Activated naive CD4-positive, alpha-beta T cell treated with anti-CD3 and anti-CD28 coated beads, Interleukin-2, amount 10 ng/mL, durations not matched to agents 7 days and 5 days (primary cell): ENCODE measurements at places on chromosomes 12 and 14.

DNA sequence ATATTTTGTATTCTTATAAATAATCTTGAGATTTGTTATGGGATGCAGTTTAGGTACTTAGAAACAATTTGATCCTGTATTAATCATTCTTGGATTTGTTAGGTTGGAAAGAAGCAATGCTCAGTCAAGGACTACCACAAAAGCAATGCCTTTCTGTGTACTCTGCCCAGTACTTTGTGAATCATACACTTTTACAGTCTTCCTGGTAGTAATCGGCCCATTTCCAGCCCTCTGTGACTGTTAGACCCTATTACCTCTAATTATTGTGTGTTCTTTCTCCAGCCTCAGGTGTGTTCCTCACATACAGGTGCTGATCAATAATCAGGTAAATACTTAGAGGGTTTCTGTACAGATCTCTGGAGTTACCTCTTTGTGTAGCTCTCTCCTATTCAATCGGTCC, 609.0 kb downstream of the KCNH5 start:
- no peak for DNase-seq

DNA sequence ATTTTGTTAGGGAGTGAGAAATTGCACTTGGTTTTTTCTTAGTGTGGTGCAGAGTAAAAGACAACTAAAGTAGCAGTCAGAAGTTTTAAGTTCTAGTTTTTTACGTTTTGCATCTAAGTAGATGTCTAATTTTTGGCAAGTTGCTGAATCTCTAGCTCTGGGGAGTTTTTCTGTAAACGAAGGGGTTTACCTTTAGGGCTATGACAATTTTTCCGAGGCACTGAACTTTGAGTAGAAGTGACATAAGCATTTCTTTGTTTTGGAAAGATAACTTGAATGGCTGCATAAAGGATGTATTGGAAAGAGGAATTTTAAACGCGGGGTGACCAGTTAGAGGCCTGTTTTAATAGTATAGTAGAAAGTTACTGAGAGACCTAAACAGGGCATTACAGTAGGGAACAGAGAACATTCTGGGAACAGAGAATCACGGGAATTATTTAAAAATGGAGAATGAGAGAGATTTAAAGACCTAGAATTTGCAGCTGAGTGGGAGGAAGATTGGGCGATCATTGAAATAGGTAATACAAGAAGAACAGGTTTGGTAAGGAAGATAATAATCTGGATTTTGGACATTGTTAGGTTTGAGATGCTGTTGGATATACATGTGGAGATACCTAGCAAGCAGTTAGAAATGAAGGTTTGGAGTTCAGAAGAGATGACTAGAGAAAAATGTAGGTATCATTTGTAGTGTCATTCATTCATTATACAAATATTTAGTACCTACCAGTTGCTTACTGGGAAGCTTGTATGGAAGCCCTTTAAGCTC, 1.2 kb downstream of the ZNF410 start:
- no peak for DNase-seq

DNA sequence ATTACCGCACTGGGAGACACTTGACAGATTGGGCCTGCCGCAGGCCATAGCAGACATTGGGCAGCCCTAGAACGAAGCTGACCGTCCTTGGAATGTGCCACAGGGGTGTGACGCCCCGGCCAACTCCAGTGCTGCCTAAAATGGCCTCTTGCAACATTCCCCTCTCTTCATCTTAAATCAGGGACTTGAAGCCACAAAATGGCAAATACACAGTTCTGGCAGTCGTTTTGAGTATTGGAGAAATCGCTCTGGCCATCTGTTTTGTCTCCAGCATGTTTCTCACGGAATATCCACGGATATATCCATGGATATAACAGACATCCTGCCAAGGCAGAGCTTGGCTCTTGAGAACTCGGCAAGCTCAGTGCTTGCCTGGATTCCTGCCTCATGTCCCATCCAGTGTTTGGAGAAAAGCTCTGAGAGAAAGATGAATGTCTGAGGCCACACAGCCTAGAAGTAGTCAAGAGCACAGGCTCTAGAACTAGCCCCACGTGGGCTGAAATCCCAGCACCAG, 158.4 kb downstream of the CHST11 start:
- DNase-seq, result no peak

- DNase-seq, result no peak
Observed at GRCh38 chr12:106255952-106256351, 8.1 kb upstream of the CKAP4 start.

DNA sequence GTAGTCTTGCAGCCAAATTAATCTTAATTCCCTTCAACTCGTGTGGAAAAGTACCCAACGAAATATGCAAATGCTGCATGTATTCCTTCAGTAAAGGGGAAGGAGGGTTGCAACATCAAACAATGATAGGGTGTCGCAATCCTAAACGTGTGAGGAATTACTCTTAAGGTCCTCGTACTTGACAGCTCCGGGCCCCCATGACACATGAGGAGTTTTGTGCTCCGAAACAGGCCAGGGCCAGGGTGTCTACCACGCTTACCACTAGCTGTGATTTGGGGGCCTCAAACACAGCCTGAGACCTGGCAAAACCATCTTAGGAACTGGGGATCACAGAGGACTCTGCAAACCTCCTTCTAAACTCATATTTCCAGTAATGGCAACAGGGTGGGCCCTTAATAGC, 20.4 kb downstream of the FOS start:
- DNase-seq, result no peak

DNA sequence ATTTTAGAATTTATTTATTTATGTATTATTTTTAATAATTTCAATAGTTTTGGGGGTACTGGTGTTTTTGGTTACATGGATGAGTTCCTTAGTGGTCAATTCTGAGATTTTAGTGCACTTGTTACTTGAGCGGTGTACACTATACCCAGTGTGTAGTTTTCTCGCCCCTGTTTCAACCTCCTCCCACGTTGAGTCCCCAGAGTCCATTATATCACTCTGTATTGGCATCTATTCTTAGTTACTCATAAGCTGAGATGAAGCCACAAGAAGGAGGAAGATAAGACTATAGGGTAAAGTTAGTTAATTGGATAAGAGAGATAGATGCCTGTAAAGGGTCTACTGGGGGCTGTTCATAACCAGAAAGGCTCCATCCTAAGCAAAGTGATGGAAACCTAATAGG, 4.0 kb downstream of the C1S start:
- no peak for DNase-seq

DNA sequence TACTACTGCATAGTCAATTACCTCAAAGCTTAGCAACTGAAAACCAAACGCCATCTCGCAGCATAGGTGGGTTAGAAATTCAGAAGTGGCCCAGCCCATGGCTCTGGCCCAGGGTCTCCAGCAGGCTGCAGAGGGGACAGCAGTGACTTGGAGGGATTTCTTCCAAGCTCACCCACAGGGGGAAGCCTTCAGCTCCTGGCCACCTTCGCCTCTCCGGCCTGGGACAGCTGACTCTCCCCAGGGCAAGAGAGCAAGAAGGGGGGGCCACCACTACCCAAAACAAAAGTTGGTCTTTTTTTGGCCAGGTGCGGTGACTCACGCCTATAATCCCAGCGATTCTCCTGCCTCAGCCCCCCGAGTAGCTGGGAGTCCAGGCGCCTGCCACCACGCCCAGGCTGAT, 32.2 kb upstream of the ANKRD9 start:
- DNase-seq, result no peak
